ENCODE measurements at places on chromosomes 1 and 21. TPM values are rescaled to one million over a fixed set of nuclear protein-coding genes. Genes with fewer than 3 reads are reported as not detected.

- no peak for DNase-seq
Observed at GRCh38 chr1:155077346-155077745, 1.3 kb upstream of the EFNA3 start.

DNA sequence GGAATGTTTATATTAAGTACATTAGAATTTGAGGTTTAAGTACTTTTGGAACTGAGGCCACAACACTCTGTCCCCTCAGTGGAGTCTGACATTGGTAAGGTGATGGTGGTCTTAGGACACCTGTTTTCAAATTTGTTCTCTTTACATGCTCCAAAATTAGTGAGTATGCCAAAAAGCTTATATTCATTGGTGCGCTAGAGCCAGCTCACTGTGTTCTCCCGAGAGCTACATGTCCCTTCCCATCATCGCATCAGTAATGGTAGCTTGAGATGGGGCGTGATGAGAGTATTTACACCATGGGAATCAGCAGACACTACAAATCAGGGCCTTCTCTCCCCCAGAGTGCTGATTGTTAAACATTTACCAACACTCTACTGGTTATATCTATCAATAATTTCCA lies 19.5 kb downstream of the ETS2 start:
- DNase-seq, result no peak

- no peak for DNase-seq
Observed at GRCh38 chr1:155884031-155884960, 24.9 kb downstream of the SYT11 start.

The PGLYRP4 gene
- total RNA-seq, result 11.5 TPM

- no peak for DNase-seq
Observed at GRCh38 chr1:246107516-246108277, 399.4 kb downstream of the SMYD3 start.

DNA sequence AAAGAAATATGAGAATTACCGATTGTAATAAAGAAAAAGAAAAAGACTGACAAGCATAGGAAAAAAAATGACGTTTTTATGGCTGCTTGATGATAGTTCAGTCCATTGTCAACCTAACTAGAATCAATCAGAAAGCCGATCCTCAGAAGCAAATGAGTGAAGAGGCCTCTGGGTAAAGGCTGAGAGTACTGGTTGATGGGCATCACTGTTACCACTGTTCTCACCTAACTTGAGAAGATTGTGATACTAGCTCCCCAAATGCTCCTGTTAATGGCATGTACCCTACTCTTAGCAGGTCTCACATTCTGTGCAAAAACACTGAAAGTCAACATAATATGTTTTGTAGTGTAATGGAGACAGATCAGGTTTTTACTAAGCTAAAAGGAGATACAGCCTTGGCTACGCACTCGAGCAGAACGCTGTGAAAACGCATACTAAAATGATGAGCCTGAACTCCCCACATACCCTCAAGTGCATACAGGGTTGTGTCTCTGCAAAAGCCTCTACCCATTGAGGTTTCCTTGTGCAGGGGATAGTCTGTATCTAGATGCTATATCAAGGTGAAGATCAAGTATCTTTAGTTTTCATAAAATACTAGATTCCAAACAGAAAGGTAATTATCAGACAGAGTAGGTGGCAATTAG lies 554.6 kb downstream of the SMYD3 start:
- no peak for DNase-seq

DNA sequence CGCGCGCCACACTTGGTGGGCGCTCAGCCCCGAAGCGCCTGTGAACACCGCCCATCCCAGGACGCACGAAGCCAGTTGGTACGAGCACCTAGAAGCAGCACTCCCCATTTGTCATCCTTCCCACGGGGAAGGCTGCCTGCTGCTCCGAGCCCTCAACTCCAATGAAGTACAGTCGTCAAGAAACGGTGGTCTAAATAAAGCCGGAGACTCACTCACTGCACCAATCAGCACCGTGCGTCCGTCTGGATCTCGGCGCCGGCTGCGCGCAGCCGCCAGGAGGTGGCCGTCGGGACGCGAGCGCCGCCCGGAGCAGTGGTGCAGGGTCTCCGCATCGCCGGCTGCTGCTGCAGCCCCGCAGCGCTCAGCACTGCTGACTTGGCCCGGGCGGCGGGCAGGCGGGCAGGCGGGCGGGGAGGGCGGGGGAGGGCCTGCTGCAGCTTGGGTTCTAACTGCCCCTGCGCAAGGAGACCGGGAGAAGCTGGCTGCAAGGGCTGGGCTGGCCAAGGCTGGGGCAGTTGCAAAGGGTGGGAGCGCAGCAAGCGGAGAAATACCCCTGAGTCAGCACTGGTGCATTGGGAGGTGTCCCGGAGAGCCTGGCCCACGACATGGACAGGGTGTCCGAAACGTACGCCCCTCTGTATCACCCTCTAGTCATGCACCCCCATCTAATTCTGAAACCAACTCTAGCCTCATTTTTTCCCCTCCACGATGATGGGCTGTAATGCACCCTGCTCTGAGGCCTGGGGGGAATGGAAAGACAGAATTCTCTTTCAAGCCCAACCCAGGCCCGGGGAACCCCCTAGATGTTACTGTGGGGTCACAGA lies 35.8 kb upstream of the H6PD start:
- no peak for DNase-seq

DNA sequence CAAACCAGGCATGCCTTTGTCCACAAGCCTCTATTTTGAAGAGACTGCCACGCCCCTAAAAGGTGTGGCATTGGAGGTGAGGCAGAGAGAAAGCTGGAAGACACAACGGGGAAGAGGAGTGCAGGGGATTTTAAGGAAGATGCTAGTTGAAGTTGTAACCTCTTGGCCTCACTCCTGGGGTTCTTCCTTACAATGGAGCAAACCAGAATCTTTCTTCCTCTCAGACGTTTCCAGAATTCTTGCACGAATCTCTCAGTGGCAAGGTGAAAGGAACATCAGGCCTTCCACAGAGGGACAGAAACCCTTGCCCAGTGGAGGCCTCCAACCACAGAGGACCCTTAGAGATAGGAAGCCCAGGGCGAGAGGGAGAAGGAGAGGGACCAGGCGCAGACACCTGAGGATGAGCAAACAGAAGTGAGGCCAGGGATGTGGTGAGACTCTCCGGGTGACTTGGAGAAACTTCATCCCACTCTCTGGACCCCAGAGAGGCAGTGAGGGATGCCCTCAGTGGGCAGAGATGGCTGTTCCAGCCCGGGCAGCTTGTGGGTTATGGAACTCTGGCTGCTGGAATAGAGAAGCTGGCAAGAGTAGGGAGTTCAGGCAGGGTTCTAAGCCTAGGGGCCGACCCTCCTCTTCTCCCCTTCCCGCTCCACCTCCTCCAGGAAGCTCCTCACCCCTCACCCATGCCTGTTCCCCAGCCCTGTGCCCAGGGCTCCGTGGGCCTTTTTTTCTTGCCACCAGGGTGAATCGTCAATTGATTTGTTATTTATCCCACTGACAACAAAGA lies 136.8 kb upstream of the RUNX3 start:
- no peak for DNase-seq

GRCh38 chr1:78490861-78491450 lies at the start of gene PTGFR:
TSS of gene PTGFR (plus strand) at chr1:78490974. CDS start at chr1:78492744, 1,770 bp downstream.
- DNase-seq, result peak; percentile 37

- no peak for DNase-seq
Observed at GRCh38 chr1:46533179-46533864, 18.1 kb downstream of the KNCN start.

The MROH7 gene
- 2.1 TPM for total RNA-seq

GRCh38 chr1:39250460-39251240 lies 46.2 kb downstream of the MACF1 start:
- no peak for DNase-seq

GRCh38 chr1:247111700-247112478 lies 7.7 kb upstream of the ZNF669 start:
- peak; percentile 92 for DNase-seq

DNA sequence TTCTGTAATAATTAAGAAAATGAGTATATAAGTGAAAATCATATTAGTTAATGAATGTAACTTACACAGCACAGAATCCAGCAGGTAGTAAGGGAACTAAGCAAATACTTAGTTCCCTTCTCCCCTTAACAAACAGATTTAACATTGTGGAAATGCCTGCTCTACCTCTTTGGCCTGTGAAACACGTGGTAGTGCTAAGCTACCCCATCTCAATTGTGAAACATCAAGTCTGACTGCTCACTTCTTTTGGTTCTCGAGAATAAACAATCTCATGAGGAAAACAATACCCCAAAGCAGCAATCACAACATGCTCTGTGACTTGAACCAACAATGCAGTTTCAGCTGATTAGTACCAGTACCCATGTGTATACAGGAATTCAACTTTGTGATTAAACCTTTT lies 4.7 kb downstream of the MYSM1 start:
- DNase-seq, result no peak

GRCh38 chr1:53821380-53821779 lies 16.7 kb downstream of the NDC1 start:
- DNase-seq, result no peak

The RBM11 gene
- not detected for total RNA-seq

The YBEY gene
- 18.8 TPM for total RNA-seq

- no peak for DNase-seq
Observed at GRCh38 chr1:222275729-222276465, 272.0 kb downstream of the HHIPL2 start.

The MYBPH gene
- not detected for total RNA-seq

- no peak for DNase-seq
Observed at GRCh38 chr21:25425156-25425555, 182.1 kb downstream of the MRPL39 start.

- DNase-seq, result no peak
Observed at GRCh38 chr1:197116156-197116555, 30.3 kb downstream of the ASPM start.

GRCh38 chr1:55820501-55820900 lies 605.3 kb upstream of the USP24 start:
- DNase-seq, result no peak

GRCh38 chr1:64133036-64133435 lies 70.4 kb upstream of the UBE2U start:
- no peak for DNase-seq

- no peak for DNase-seq
Observed at GRCh38 chr21:15289896-15290841, 225.4 kb upstream of the NRIP1 start.

The FCN3 gene
- not detected for total RNA-seq

The ACP6 gene
- 15.3 TPM for total RNA-seq

The VSIG8 gene
- 43.0 TPM for total RNA-seq

The S100A9 gene
- 53.2 TPM for total RNA-seq

DNA sequence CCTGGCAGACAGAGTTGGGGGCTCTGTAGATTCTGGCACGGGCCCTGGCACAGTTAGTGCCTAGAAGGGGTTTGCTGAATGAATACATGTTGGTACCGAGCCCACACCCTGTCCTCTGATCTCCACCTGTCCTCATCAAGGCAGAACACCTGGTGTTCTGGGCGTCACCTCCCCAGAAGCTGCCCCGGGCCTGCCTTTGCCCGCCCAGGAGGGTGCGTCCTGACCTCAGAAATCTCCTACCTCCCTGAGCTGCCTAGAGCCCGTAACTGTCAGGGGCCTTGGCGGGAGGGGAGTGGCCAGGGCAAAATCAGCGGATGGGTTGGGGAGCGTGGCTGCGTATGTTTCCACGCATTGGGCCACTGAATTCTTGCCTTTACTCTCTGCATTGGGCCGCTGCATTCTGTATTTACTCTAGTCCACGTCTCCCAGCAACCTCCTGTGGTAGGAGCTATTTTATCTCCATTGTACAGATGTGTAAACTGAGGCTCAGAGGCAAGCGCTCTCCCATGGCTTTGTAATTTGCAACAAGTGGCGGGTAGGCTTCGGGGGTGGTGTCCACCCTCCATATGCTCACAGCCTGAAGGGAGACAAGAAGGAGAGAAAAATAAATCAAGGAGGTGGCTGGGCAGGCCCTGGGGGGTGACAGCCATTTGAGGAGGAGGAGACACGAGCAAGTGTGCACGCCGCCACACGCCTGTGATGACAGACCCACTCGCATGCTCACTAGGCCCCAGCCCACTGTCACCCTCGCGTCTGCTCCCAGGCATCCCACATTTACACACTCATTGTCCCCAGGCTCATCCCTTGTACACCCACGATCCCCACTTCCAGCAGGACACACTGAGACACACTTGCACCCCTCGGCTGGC lies 95.7 kb upstream of the WNT4 start:
- no peak for DNase-seq

The MX2 gene
- 3.1 TPM for total RNA-seq

DNA sequence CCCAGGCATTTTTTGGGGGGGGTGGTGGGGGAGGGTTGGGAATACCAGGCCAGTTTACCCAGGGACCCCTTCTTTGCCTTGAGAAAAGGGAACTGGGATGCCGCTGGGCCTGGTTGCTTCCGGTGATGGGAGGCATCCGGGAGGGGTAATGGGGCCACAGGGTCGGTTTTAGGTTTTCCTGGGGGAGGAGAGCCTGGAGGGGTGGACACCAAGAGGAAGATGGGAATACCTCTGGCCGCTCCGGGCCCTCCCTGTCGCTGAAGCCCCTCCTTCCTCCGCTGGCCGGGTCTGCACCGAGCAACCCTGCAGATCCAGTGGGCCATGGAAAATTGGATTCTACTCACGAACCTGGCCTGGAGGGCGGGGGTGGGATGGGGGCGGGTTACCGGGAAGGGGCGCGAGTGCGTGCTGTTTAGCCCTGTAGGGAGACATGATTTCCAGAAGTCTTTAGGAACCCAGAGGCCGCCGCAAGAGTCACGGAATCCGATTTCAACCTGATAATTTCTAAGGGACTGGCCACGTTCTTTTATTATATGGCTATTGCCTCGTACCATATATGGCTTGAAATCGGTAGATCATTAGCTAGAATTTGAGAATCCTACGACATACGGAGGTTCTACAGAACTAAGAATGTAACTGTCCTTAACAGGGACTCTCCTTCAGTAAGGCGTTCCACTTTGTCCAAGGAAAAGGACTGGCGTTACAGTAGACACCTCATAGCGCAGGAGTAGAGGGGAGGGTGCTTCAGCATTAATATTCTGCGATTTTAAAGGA lies 749 bp downstream of the AKIRIN1 start:
- DNase-seq, result no peak

The PPIH gene
- 25.7 TPM for total RNA-seq

- no peak for DNase-seq
Observed at GRCh38 chr1:225868631-225869330, 13.4 kb downstream of the TMEM63A start.

- DNase-seq, result no peak
Observed at GRCh38 chr1:156154317-156154749, 948 bp downstream of the SEMA4A start.

The ACKR1 gene
- 71.9 TPM for total RNA-seq

DNA sequence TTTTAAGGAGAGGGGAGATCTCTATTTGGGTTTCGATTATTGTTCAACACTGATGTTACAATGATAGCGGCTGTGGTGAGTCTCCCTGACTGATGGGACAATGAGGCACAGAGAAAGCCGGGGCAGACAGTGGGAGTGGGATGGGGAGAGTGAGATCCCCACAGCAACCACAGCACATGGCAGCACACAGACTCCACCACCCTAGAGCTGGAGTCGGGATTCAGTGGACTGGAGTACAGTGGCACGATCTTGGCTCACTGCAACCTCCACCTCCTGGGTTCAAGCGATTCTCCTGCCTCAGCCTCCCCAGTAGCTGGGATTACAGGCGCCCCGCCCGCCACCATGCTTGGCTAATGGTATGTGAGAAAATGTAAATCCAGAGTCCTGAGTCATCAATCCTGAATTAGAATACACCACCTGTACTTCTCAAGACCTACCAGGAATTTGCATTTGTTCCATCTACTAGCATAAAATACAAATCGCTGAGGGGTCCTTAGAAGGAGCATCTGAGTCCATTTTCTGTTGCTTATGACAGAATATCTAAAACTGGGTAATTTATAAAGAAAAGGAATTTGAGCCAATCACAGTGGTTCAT lies 125.8 kb downstream of the TOMM20 start:
- no peak for DNase-seq

GRCh38 chr1:154746622-154747299 lies 123.3 kb downstream of the KCNN3 start:
- DNase-seq, result no peak

GRCh38 chr1:231597971-231598370 lies 28.6 kb upstream of the DISC1 start:
- no peak for DNase-seq

All from lower leg skin (tissue), 4 donors.